ENCODE measurements at places on chromosomes 6 and 20.

DNA sequence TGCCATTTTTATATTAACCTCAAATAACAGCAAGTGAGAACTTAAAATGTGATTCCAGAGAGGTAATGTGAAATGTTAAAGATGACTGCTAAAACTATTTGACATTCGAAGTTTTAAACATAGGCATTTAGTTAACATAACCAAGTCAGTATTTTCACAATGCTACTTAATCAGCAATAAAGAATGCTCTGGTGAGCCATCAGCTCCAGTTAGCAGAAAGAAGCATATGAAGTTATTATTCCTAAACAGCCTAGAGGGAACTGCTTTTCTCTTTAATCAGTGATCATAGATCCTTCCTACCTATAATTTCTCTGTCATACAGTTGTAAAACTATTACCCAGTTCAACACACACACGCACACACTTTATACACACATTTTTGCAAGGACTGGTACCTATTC, 60.1 kb downstream of the MMS22L start:
- DNase-seq: no peak

GRCh38 chr6:106490974-106491373, 130.5 kb downstream of the CRYBG1 start:
- no peak for DNase-seq

DNA sequence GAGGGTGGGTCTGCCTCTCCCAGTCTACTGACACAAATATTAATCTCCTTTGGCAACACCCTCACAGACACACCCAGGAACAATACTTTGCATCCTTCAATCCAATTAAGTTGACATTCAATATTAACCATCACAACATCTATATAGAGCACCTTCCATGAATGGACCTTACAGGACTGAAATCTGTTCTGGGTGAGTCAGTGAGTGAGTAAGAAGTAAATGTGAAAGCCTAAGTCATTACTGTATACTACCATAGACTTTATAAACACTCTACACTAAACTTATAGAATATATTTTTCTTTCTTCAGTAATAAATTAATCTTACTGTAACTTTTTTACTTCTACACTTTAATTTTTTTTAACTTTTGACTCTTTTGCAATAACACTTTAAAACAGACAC, 993.8 kb upstream of the MAP3K7 start:
- DNase-seq: no peak

GRCh38 chr6:28393912-28394662, 5.5 kb downstream of the ZSCAN12 start:
- no peak for DNase-seq

DNA sequence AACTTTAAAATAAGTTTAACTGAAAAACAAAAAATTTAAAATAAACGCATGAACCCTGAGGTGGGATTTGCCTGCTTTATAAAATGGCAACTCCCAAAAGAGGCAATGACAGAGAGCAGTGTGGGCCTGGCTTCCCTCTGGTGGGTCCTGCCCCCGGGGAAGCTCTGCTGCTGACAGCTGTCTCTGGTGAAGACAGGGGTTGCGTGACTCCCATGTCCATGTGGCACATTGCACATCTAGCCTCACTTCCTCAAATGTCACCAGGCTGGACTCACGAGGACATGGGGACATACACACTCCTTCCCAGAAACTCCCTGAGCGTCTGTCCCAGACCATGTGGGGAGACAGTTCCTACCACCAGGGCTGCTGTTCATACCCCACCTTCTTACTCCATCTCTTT, 66.2 kb downstream of the ABHD12 start:
- no peak for DNase-seq

DNA sequence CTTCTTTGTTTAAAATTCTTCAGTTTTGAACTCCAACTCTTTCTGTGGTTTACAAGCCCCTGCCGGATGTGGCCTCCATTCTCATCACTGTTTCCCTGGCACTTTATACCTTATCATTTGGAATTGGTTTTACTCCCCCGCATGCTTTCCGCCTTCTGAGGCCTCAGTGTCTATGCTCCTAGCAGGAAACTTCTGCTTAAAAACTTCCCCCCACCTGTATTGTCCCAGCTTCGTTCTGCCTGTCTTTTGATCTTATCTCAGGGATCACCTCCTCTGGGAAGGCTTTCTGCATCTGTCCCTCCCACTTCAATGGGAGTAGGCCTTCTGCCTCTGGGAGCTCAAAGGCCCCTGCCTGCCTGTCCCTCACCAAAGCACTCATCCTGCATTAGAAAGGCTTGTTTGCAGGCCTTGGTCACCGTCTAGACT, 3.4 kb upstream of the ANGPT4 start:
- no peak for DNase-seq

DNA sequence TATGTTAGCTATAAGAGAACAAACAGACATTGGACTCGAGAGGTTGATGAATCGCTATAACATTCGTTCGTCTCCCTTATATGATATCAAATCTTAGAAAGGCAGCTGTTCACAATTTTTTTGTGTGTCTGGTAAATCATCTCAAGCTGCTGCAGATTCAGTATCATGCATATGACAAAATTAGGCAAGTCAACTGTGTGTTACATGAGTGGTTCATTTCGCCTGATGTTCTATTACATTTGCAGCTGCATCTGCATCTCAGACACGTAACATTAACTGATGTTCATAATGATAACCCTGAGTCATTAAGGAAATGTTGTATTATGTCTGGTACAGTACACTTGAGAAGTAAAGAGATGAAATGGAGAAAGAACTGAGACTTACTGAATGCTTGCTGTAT, 92.1 kb downstream of the NKAIN2 start:
- no peak for DNase-seq

DNA sequence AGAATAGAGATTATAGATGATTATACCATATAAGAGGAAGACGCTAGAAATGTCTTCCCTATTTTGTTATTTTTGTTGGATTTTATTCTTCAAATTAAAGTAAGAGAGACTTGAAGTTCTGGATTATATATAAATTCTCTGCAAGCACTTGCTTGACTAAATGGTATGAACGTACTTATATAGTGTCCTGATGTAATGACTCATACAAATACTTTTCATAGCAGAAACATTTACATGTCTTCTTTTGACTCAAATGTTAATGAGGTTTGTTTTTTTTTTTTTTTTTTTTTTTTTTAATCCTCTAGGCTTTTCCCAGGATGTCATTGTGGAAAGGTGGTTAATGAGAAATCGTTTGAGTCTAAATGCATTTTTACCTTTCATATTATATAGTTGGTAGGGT, 55.0 kb downstream of the PDE7B start:
- DNase-seq: no peak

GRCh38 chr6:133553652-133554051, 312.5 kb downstream of the EYA4 start:
- no peak for DNase-seq

DNA sequence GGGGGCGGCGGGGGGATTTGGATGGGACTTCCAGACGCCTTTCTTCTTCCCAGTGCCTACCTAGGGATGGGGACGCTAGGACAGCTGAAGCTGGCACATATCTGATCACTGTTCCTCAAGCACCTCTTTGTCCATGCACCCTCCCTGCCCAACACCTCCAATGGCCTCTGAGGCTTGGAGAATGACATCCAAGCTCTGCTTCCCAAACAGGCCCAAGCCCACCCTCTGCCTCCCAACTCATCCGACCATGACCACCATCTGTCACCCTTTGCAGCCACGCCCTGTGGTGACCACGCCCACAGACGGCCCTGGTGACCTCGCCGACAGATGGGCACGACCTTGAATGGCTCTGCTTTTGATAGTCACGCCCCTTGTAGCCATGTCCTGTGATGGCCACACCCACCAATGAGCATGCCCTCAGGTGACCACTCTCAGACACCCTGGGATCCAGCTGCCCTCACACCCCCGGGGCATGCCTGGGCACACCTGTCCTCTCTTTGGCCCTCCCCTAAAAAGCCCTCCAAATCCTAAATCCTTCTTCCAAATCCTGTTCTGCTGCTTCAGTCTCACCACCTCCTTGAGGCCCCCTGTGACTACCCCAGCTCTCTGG, 51.0 kb downstream of the SSR1 start:
- DNase-seq: no peak

DNA sequence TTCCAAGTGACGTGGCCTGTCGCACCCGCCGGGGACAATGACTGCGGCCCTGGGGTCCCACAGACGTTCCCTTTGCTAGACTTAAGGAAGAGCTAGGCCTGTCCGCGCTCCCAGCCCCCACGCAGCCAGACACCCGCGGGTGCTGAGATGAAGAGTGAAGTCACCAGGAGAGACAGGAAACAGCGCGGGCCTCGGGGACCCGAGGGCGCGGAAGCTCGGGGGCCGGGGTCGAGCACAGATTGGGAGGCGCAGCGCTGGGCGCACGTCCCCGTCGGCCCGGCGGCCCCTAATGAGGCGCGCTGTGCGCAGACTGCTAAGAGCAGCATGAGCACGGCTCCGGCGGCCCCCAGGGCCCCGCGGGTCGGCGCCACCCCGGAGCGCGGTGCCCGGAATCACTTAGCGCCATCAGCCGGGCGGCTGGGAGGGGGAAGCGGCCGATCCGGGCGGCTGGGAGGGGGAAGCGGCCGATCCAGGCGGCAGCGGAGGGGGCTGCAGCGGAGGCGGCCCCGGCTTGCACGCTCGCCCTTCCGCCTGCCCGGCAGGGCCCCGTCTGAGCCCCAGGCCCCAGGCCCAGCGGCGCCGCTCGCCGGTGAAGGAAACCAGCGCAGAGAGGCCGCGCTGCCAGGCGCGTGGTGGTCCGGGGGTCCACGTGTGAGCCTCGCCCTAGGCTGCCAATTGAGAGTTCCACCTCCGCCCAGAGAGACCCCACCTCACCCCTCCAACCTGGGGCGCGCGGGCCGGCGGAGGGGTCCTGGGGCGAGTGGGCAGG, 8.3 kb upstream of the AVP start:
- no peak for DNase-seq

GRCh38 chr6:160315310-160315709, 32.9 kb upstream of the SLC22A3 start:
- no peak for DNase-seq

DNA sequence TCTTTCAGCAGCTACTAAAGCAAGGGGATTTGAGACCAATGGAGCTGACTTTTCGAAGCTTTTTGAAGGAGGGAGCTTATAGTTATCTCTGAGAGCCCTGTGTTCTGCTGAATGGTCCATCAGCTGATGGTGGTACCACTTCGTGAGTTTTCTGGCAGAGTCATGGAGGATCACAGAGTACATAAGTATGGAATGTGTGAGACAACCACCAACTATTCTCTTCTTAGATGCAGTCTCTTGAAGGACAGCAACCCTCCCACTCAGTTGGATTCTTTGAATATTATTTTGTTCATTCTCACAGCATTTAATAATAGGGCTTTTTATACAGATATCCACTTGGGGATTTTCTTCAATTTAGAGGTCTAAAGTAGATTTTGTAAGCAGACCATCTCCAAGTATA, 75.3 kb downstream of the ELOVL2 start:
- DNase-seq: no peak

- DNase-seq: no peak
Measured at GRCh38 chr6:124560873-124561567, 401.2 kb upstream of the RNF217 start.

DNA sequence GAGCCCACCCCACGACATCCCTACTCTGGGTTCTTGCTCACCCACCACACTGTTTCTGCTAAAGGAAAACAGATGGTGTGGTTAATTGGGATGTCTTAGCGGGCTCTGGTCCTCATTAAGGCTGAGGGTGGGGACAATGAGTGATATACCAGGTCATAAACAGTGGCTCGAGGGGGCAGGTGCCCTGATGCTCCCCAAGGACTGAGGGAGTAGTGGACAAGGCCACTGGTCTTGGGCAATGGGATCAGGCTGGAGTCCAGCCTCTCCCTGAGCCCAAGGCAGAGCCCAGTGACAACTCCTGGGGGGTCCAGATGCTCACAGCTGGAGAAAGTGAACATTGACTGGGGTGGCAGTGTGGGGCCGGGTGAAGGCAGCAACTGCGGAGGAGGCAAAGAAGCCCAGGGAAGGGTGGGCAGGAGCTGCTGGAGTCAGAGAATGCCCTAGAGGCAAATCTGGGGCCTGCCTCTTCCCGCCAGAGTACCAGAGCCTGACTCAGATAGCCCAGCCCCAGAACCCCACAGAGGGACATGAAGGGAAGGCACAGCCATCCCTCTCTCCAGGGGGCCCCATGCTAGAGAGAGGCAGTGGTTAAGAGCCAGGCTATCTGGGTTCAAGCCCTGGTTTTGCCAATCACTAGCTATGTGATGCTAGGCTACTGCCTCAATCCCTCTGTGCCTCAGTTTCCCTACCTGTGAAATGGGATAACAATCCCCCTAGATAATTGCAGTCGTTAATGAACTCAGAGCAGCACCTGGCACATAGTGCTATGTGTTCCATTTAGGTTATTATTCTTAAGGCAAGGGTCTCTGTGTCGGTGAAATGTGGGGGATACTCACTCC, 72.3 kb downstream of the MRPL14 start:
- no peak for DNase-seq

- no peak for DNase-seq
Measured at GRCh38 chr6:148497257-148497656, 154.6 kb downstream of the SASH1 start.

DNA sequence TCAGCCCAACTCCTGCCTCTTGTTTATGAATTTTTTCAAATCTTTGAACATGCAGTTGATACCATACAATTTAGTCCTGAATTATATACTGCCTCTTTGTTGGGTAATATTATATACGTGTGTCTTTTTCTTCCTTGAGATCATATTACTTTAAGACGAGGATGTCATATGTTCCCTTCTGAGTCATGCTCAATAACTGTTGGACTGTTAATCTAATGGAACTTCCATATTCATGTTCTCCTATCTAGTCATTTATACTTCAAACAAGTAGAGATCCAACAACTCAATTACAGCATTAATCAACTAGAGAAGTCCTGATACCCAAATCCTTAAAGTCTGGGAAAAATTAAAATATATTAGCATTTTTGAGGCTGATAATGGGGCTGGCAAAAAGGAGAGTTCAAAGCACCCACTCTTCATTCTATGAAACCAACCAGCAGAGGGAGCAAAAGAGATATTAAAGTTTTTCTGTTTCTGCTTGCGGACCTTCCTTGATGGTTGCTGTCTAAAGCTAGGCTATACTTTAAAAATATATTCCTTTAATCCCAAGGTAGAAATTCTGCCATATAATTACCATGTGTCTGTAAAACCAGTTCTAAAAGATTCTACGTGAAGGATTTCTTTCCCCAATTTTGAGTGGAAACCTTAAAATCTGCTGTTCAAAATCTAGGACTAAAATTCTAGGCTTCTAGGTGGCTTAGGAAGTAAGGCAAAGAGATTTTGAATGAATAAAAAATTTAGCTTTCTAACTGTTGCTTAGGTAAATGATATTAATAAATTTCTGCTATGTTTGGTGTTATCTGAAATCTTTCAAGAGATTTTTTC, 498.9 kb downstream of the BCKDHB start:
- no peak for DNase-seq
